ENCODE measurements at places on chromosomes 5 and 9.

GRCh38 chr9:120875954-120876841, 790 bp downstream of the PHF19 start:
- peak; percentile 78 for DNase-seq

DNA sequence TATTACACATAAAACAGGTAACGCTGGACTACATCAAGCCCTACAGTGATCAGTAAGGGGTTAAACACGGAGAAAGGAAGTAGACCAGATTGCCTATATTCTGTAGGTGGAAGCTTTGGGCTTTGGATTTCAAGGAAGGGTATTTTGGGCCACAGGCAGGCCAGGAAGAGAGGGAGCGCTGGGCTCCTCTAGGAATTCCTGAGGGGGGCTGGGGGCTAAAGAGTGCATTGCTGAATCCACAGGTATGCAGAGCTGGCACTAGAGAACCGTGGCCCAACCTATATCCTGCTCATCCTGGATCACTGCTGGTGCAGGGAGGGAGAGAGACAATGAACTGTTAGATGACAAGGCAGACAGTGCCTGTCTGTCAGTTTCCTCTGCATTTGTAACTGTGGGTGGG, 367.1 kb downstream of the CSNK1G3 start:
- no peak for DNase-seq

DNA sequence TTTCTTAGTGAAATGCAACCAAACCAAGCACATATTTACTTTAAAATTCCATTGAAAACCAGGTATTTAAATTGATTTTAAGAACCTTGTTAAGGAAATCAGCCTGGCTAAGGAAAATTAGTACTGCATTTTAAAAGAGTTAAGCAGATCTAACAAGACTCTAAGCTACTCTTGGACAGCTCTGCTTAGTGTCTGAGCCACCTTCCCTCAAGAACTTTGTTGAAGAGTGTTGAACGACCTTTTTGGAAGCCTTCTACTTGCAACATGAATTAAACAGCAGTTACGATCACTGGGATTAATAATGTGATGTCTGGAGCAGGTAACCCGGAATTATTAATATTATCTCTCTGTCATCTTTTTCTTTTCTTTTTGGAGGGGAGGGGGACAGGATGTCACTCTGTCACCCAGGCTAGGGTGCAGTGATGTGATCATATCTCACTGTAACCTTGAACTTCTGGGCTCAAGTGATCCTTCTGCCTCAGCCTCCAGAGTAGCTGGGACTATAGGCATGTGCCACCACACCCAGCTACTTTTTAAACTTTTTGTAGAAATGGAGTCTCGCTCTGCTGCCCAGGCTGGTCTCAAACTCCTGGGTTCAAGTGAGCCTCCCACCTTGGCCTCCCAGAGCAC, 74.7 kb downstream of the ANKRD55 start:
- no peak for DNase-seq

GRCh38 chr5:169571355-169571754, 12.2 kb upstream of the SPDL1 start:
- DNase-seq, result no peak

- no peak for DNase-seq
These were observed 73.9 kb downstream of the RORB start for GRCh38 chr9:74570879-74571512.

DNA sequence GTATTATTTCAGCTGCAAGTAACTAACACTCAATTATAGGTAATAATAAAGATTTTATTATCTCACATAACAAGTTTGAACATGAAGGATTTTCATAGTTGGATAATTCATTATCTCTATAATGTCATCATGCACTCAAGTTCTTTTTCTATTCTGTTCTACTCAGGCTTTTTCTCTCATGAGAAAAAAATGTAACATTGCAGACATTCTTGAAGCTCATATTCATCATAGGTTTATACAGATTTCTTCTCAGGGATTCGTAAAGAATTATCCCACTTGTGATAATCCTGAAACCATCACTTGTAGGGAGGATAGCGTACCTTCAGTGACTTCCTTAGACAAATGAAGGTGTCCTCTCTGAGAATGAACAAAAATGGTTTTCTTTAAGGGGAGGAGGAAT, 150.3 kb downstream of the XRCC4 start:
- no peak for DNase-seq

- DNase-seq, result no peak
These were observed 86.1 kb downstream of the ARHGAP26 start for GRCh38 chr5:142856269-142856782.

- DNase-seq, result no peak
These were observed 59.5 kb upstream of the ERCC6L2 start for GRCh38 chr9:95815961-95816360.

All from DMS79 (cell line).